ENCODE measurements at places on chromosomes 4 and X.

GRCh38 chr4:79413032-79413885 lies 5.2 kb upstream of the GK2 start:
- no peak for DNase-seq

- DNase-seq, result no peak
Measured at GRCh38 chr4:144353292-144353691, 212.8 kb upstream of the GYPA start.

DNA sequence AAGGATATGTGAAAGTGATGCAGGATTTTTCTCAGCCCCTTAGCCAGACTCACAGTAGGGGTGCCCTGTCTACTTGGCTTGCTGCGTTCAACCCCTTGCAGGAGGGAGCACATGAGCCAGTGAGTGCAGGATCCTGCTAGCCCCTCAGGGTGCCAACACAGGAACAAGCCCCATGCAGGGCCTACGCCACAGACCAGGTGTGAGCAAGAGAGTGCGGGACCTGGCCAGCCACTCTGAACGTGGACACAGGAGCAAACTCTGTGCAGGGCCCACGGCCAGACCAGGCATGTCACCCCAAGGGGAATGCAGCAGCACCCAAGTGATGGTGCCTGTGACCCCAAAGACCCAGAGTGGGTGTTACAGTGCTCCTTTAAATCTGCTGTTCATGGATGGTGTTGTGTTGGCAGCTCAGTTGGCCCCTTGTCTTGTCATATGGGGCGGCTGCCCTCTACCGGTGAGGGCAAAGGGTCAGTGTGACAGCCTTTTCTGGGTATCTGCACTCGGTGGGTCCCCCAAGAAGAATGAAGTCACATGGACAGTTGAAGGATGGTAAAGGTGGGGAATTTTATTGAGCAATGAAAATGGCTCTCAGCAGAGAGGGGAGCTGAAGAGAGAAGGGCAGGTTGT lies 188.4 kb upstream of the MAOA start:
- DNase-seq, result no peak

GRCh38 chr4:14254252-14254651 lies 626.7 kb upstream of the BOD1L1 start:
- peak; percentile 0 for DNase-seq

GRCh38 chr4:155881555-155881954 lies 15.5 kb upstream of the ASIC5 start:
- no peak for DNase-seq

DNA sequence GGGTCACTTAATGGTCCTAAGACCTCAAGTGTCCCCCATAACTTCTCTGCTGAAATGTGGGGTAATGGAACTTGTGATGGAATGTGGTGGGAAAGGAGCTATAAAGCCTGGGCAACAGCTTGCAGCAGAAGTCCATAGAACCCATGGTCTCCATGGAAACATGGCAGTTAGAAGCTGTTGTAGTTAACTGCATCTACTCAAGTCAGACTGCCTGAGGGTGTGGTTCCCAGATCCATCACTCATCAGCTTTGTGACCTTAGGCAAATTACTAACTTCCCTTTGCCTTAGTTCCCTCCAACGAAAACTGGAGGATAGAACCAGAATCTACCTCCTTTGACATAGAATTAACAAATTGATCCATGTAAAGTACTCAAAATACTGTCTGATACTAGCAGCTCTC lies 113.0 kb downstream of the SPATA18 start:
- DNase-seq, result no peak
